ENCODE measurements at places on chromosomes 1 and 21. TPM values are rescaled to one million over a fixed set of nuclear protein-coding genes. Genes with fewer than 3 reads are reported as not detected.

ASTN1 gene
- total RNA-seq: not detected

AP4B1 gene
- total RNA-seq: 15.4 TPM

PHACTR4 gene
- total RNA-seq: 7.3 TPM

FGR gene
- not detected for total RNA-seq

RGS8 gene
- total RNA-seq: not detected
